ENCODE measurements at places on chromosomes 7 and 10.

- DNase-seq = peak; percentile 57
These were observed 57.1 kb upstream of the PCGF5 start for GRCh38 chr10:91163269-91163868.

- no peak for DNase-seq
These were observed 44.6 kb downstream of the COL28A1 start for GRCh38 chr7:7491044-7491443.

GRCh38 chr7:77933394-77933793 lies 134.8 kb downstream of the PHTF2 start:
- DNase-seq = no peak

GRCh38 chr7:120165227-120165626 lies 107.7 kb upstream of the KCND2 start:
- DNase-seq = no peak

- DNase-seq = no peak
These were observed 16.1 kb upstream of the MEST start for GRCh38 chr7:130475776-130476175.

DNA sequence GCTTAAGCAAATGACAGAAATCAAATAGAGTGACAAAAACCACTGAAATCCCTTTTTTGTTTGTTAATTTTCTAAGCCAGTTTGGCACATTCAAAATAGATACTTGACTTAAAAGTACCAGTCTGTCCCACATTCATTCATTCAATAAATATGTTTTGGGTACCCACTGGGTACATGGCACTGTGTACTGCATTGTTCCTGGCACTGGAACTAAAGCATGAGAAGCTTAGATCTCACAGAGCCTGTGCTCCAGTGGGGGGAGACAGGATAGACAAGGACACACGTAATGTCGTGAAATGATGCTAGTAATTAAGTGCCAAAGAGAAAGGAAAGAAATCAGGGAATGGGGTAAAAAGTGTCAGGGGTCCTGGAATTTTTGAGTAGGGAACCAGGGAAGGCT lies 13.0 kb downstream of the MTURN start:
- DNase-seq = no peak

- DNase-seq = no peak
These were observed 21.9 kb downstream of the UNC5B start for GRCh38 chr10:71234004-71234894.

GRCh38 chr10:100879741-100880360 lies 32.9 kb upstream of the SLF2 start:
- DNase-seq = no peak

- DNase-seq = no peak
These were observed 3.0 kb downstream of the DOCK1 start for GRCh38 chr10:126908225-126908624.

GRCh38 chr10:27258838-27259812 lies 18.5 kb upstream of the ACBD5 start:
- DNase-seq = no peak

- no peak for DNase-seq
These were observed 162.8 kb downstream of the NRF1 start for GRCh38 chr7:129774359-129774758.

DNA sequence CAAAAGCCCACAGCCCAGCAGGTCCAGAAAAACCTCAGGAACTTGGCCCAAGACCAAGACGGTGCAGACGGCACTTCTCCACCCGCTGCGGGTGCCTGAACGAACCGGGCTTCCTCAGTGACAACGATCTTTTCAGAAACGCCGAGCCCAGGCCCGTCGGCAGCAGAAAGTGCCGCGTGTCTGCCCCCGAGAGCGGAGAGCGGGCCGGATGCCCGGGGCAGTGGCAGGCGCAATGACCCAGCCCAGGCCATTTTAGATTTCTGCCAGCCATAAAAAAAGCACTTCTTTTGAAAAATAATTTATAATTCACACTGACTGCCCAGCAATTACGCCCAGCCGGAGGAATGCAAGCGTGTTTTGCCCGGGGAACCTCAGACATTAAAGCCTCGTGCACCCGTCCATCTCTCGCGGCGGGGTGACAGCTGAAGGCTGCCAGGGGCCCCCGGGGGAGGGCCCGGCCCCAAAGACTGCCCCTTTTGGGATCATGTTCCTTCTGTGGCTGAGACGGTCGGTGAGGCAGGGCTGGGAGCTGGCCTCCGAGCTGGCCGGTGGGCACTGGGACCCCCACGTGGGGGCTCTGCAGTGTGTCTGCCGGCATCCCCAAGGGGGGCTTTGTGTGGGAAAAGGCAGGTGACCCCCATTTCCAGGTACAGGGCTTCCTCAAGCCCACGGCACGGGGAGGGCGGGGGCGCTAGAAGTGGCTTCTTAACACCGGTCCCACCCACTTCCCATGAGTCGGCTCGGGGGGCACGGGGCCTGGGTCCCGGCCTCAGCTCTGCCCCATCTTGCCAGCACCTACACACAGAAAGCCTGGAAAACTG lies 71.3 kb upstream of the PDGFA start:
- no peak for DNase-seq

DNA sequence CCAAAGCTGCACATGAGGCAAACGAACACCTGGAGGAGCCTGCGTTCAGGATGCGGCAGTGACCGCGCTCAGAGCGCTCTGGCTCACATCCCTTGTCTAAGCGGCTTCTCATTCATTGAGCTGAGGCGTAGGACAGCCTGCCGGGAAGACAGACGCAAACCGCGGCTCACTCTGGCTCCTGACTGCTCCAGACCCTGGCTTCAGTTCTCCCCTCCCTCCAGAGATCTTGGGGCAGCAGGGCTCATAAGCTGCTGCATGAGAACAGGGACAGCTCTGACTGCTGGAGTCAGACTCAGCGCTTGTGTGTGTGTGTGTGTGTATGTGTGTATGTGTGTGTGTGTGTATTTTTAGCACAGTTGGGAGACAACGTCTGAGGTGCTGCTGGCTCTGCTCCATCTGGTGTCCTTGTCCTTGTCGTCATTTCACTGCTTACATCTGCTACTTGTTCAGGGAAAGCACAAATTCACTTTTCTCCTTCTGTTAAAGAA lies 15.8 kb upstream of the LYZL2 start:
- no peak for DNase-seq

- no peak for DNase-seq
These were observed 117.5 kb downstream of the CAMK1D start for GRCh38 chr10:12466704-12467305.

DNA sequence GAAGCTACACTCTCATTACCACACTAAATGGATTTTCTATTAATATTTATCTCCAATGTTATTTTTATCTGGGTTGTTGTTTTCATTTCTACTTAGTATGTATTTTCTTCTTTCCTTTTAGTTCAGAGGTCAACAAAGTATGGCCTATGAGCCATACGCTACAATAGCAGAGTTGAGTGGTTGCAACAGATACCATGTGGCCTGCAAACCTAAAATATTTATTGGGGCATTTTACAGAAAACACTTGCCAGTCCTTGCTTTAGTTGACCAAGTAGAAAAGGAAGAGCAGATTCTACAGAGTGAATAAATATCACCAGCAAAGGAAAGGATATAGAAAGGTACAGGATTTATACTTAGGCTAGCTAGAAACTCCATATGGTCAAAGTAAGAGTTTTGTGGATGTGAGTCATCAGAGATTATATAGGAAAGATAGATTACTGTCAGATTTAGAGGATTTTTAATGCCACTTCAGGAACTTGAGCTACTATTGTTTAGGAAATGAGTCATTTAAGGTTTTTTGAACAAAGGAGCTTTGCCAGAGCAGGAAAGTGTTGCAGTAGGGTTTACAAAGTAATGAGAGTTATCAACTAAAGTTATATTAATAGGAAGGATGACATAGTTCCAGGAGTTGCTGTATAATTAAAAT lies 323.3 kb upstream of the KAT6B start:
- no peak for DNase-seq

GRCh38 chr10:86535132-86535882 lies 13.7 kb upstream of the WAPL start:
- DNase-seq = no peak

DNA sequence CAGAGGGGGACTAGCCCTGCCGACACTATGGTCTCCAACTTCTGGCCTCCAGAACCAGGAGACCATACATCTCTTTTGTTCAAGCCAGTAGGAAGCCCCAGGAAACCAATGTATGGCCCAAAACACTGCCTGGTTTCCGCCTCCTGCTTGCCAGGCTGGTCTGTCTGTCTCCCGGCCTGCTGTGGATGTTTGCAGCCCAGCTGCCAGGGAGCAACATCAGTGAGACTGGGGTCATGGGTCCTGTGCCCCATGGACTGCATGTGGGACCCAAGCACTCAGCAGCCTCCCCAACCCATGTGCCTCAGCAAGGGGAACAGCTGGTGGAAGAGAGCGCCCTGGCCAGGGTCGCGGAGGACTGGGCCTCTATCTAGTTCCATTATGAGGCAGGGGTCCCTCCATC lies 33.4 kb upstream of the NUB1 start:
- no peak for DNase-seq

- DNase-seq = no peak
These were observed 326.1 kb downstream of the GALNT17 start for GRCh38 chr7:71457846-71458590.

DNA sequence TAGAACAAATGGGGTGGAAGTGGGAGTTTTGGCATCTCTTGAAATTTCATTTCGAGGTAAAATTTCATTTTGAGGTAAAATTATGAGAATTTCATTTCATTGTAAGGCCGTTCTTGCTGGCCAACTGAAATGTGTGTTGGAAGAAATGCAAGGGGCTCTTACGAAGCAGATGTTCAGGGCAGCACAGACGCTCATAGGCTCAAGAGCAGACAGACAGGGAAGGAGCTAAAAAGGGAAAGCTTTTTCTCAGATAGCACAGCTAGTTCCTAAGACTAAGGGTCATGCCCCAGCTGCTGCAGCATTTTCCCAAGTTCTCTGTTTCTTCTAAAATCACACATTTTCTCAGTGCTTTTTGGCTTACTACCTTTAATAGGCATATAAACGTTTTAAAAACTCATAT lies 65.1 kb upstream of the SFMBT2 start:
- DNase-seq = no peak

- DNase-seq = no peak
These were observed 28.4 kb upstream of the PTPRN2 start for GRCh38 chr7:158616050-158616449.

DNA sequence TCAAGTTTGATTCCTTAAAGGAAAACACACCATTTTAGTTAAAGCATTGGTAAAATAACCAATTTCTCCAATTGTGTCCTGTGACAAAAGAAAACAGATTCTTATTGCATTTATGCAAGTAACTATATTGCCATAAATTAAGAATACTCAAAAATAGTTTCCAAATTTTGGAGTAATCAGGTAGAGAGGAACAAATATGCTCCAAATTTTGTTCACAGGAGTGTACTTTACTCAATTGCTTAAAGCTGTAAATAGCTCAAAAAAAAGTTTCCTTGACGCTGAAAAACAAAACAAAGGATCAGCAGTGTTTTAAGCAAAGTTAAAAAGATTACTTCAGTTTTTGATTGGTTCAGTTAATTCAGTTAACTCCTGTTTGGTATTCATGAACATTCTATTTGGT lies 52.2 kb upstream of the INHBA start:
- DNase-seq = no peak

DNA sequence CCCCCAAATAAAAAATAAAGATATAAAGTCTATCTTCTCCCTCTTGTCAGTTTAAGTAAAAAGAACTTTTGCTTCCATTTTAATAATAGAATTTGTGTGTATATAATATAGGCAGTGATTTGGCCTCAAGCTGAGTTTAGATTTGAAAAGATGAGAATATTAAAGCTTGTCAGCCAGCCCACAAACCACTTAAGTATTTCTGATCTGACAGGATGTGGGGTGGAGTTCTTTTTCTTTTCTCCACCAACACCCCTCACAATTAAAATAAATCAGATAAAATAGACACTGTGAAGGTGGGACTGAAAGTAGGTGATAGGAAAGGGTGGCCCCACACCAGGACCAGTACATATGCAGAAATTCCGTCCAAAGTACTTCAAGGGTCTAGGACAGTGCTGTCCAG lies 714.1 kb downstream of the AUTS2 start:
- no peak for DNase-seq

DNA sequence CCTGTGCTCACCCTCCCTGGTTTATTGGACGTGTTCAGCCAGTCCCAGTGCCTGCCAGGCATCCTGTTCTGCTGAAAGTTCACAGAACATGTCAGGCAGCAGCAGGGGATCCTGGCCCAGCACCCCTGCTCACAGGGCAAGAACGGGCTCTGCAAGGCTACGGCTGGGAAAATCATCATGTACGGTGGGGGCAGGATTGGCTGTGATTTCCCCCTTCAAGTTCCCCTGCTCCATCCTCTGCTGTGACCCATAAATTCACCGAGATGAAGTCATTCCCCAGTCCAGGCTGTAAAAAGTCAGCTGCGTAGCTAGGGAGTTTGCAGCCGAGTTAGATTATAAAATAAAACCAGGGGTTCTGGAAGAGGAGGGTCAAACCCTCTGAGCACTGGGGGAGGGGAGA lies 484.1 kb upstream of the ZMIZ1 start:
- DNase-seq = no peak

DNA sequence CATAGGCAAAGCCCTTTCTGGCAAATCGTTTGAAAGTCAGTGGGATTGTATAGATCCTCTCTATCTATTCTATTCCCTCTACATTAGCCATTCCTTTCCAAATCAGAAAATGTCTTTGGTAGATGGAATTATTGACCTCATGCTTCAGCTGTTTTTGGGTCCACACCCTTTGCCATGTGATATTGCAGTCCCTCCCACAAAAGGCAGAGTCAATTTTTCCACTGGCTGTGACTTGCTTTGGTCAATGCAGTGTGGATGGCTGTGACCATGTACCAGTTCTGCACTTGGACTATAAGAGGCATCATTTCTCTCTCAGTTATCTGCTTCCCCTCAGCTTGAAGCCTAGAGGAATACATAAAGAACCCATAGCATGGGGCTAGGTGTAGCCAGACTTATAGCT lies 332.9 kb downstream of the PTEN start:
- DNase-seq = no peak

DNA sequence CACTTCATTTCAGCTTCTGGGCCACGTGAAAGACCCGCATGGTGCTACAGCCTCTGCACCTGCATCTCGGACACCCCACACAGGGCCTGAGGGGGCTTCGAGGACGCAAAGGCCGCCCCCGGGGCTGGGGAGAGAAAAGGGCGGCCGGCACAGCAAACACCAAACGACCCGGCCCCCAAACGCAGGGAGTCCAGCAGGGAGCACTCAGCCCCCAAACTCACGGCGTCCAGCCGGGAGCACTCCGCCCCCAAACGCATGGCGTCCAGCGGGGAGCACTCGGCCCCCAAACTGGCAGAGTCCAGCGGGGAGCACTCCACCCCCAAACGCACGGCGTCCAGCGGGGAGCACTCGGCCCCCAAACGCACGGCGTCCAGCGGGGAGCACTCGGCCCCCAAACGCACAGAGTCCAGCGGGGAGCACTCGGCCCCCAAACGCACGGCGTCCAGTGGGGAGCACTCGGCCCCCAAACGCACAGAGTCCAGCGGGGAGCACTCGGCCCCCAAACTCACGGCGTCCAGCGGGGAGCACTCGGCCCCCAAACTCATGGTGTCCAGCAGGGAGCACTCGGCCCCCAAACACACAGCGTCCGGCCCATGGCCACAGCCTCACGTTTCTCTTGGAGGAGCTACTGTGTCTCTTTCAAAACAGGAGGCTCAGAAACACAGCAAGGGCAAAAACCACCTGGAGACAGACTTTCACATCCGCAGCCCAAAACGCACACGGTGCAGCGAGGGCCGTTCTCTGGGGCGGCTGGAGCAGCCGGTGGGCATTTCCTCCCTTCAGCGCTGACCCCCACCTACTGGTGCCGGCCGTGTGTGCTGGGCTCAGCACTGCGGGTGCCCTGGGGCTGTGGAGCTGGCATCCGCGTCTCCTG lies 27.0 kb upstream of the UTF1 start:
- no peak for DNase-seq
